ENCODE measurements at places on chromosomes 6 and 20.

DNA sequence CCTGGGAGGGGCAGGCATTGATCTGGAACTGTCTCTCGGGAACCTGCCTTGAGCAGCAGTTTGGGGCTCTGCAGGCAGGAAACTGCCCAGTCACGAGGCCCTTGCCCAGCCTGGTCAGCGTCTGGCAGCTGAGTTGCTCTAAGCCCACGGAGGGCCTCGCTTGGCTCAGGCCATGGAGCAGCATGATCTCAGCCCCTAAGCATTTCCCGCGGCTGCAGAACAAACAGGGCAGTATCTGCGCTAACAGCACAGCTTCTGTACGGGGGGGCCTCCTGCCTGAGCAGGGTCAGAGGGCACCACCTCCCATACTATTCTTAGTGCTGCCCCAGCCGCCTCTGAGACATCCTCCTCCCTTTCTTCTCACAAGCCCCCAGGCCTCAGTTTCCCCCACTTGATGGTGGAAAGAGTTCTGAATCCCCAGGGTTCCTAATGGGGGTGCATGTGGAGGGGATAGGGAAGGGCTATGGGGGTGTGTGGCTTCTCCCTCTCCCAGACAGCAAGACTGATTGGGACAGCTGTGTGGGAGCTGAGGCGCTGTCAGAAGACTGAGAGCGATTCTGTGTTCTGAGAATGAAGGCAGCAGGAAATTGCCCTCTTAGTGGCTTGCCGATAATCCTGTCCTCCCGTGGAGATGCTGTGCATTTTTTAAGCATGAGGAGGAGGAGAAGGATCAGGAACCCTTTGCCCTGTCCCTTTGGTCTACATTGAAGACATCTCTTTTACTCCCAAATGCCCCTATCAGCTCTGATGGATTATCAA, 46.4 kb downstream of the MOCS1 start:
- no peak for DNase-seq

GRCh38 chr20:51651921-51652549, 109.5 kb upstream of the NFATC2 start:
- no peak for DNase-seq

GRCh38 chr6:72861059-72861458, 239.2 kb downstream of the KCNQ5 start:
- DNase-seq, result no peak

- no peak for DNase-seq
Observed at GRCh38 chr6:85865420-85866369, 223.0 kb upstream of the SYNCRIP start.

DNA sequence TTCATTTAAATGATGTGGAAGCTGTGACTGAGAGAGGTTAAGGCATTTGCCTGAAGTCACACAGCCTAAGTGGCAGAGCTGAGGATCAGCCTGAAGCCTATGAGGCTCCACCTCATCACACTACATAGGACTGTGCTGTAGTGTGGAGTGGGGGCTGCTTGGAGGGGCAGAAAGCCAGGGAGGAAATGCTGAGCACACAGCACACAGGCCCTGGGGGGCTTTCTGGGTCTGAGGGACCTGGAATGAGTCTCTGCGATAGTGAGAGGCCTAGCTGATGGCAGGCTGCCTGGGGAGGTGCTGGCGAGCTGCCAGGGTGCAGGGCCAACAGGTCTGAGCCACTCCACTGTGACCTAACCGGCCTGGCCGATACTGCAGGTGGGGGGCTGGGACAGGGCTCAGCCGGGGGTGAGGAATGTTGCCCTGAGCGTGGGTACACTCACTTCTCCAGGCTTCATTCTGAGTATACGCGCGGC, 2.2 kb upstream of the ARHGAP40 start:
- DNase-seq, result no peak

GRCh38 chr20:23161244-23161891, 75.2 kb upstream of the CD93 start:
- no peak for DNase-seq

DNA sequence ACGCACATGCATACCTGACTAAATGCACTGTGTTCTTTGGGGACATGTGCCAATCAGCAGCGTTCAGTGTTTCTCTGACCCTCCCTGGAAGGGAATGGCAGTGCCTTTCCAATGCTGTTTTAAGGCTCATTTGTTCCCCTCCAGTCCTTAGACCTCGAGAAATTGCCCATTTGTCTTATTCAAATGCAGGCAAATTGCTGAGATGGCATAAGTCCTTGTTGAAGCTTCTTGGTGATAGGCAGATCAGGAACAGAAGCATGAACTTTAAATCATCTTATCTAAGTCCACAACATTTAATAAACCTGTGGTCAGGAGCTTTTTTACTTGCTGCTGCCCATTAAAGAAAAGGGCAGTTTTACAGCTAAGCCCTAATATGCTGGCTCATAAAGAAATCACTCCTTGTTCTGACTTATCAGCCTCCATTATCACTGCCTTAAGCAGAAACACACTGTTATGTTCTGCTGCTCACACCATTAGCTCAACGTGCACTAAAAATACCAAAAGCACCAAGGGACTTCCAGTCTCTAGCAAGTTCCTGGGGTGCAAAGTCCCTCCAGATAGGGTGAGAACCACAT, 112.9 kb upstream of the LRFN2 start:
- DNase-seq, result no peak

DNA sequence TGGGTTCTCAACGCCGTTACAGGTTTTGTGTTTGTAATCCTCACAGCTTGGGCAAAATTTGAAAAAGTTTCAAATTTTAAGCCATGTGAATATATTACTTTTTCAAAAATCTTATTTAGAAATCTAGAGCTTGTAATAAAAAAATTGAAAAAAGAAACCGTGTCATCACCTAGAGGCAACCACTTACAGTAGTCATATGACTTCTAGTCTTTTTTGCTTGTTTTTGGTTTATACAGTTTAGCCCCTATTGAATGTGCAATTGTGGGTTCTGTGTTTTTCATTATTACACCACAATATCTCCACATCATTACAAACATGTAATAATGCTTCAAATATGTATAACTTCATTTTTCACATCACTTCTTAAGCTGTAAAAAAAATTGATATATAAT, 888 bp downstream of the DYNLRB1 start:
- DNase-seq, result no peak

DNA sequence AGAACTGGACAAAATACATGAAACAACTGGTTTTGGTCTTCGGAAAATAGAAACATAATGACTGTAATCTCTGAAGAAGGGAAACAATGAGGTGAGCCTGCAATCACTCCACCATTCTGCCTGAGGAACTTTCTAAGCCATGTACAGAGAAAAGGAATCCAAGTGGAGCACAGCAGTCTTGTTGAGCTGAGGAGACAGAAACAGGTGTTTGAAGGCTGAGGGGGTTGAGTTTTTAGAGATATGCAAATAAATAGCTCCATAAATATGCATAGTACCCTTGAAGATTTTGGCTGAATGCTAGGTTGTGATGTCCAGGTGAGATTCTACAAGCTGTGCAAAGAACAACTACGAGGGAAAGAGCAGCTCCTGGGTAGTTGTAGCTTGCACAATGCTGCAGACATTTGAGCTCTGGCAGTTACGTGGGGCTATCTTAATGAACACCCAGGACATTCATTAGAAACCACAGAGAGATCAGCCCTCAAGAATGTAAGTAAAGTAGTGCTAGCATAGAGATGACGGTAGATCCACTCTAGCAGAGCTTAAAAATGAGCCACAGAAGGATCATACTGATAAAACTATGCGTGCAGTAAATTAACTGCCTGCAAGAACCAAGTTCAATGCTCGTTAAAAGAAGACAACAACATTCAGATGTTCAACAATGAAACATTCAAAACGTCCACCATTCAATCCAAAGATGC, 24.3 kb downstream of the TUBB2B start:
- DNase-seq, result no peak

- DNase-seq, result no peak
Observed at GRCh38 chr20:50223039-50224005, 32.7 kb downstream of the CEBPB start.

GRCh38 chr6:69818223-69818930, 21.6 kb upstream of the LMBRD1 start:
- DNase-seq, result no peak

- no peak for DNase-seq
Observed at GRCh38 chr6:117849087-117849486, 58.0 kb upstream of the SLC35F1 start.

GRCh38 chr6:27096834-27097511, 150.5 kb upstream of the PRSS16 start:
- peak; percentile 37 for DNase-seq

DNA sequence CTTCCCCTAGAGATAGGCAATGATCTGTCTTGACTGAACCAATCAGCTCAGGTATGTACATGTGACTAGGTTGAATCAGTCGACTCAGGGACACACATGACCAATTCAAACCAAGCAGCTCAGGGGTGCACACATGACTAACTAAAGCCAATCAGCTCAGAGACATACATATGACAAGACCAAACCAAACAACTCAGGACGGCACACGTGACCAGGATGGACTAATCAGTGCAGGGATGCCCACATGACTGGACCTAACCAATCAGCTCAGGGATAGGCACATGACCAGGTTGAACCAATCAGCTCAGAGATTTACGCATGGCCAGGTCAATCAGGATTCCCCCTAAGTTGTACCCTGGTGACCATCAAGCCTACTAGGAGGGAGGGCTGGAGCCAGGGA, 310.3 kb downstream of the CDH26 start:
- DNase-seq, result no peak
